NCI-H2029 treated with DMSO at 0.1 percent for 48 hours (cell line): ENCODE measurements at places on chromosomes 7 and 10.
A peak's percentile ranks its signal among the peaks of the same experiment; 100 is the strongest.

- no peak for DNase-seq
Measured at GRCh38 chr7:128836729-128837348, 6.6 kb downstream of the FLNC start.

GRCh38 chr10:132992433-132993215 is 50.3 kb upstream of the CFAP46 start:
- DNase-seq, result no peak

GRCh38 chr7:148625342-148625741 is 34.8 kb downstream of the C7orf33 start:
- DNase-seq, result no peak

DNA sequence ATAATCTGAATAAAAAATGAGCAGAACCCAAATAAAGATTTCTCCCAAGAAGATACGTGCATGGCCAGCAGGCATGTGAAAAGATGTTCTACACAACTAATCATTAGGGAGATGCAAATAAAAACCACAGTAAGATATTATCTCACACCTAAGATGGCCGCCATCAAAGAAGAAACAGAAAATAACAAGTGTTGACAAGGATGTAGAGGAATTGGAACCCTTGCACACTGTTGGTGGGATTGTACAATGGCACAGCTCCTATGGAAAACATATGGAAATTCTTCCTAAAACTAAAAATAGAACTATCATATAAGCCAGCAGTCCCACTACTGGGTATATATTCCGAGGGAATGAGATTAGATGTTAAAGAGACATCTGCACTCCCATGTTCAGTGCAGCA is 60.2 kb downstream of the R3HCC1L start:
- DNase-seq, result no peak

DNA sequence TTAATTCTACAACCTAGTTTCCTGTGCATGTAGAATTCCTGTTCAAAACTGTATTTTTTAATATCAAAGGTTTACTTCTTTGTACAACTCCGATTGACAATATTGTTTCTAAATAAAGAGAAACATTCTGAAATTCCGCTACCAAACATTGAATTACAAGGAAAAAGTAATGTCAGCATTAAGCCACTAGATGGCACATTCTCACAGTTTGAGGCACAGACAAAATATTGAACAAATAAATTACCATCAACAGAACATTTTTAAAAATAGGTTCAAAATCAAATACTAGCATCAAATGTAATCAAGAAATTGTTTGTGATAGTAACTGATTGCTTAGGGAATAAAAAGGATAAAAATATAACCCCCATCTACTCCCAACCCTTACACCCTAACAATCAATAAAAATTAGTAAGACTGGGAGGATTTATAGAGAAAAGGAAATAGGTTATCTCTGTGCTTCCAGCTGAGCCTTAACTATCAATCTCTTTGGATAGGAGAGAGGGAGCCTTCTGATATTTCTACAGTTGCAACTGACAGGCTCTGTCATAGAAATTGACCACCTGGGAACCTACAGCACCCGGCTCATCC is 86.6 kb upstream of the C7orf33 start:
- peak; percentile 36 for DNase-seq
